ENCODE measurements at places on chromosomes 13 and 19.

DNA sequence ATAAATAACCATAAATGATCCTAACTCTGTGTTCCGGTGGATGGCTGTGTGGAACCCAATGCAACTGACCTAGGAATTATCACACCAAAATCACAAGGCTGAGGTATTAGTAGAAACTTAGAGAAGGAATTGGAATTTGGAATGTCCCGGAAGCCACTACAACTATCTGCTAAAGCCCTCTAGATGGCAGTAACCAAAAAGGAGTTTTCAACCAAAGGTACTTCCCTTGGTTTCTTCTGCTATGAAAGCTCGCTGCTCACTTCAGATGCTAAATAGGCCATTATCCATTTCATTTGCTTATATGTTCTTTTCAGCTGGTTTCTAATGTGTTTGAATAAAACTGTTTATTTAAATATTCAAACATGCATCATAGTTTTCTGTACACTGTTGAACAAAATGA, 1589.1 kb upstream of the SPRY2 start:
- DNase-seq, result no peak

GRCh38 chr13:96089749-96090239, at the start of gene HS6ST3:
Gene HS6ST3 (plus strand): TSS chr13:96090107.
- no peak for DNase-seq

- DNase-seq, result no peak
Measured at GRCh38 chr13:94708031-94708859, 4.1 kb downstream of the SOX21 start.

DNA sequence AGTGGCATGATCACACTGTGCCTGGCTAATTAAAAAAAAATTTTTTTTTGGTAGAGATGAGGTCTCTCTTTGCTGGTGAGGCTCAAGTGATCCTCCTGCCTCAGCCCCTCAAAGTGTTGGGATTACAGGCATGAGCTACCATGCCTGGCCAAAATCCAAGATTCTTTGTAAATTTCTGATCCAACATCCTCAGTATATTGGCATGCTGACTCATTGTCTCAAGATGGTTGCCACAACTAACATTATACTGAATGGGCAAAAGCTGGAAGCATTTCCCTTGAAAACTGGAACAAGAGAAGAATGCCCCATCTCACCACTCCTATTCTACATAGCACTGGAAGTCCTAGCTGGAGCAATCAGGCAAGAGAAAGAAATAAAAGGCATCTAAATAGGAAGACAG, 100.0 kb downstream of the KLF5 start:
- DNase-seq, result no peak

DNA sequence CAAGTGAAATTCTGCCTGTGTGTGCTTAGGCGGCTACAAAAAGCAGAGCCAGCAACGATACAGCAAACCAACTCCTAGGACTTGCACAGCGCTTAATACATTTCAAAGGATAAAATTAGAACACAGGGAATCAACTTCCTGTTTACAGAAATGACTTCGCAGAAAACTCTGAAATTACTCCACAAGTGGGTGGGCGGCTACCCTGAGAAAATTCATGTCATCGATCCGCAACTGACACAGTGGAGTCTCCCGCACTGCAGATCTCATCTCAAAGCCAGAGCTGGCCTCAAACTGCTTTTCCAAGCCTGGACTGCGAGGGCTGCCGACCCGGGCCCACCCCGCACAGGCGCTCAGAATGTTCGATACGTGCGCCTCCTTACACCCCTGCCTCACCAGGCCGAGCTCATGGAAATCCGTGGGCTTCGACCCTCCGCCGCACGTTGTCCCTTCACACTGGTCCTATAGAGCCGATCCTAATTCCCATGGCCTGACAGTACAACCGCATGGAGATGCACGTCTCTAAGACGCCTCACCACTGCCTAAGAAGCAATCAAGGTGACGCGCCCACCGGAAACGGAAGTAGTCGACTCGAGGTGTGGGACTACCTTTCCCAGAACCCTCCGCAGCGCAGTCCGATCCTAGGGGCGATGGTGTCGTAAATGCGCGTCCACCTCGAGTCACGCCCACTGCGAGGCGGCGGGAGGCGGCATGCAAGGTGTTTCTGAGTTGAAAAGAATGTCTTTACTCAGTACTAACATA, at the start of gene ZNF229:
TSS of gene ZNF229 (minus strand) at position 557 of the 759 bp plus-strand sequence. CDS start 5,625 bp downstream, outside the sequence.
- DNase-seq, result peak; percentile 21

Data from activated CD4-positive, CD25-positive, alpha-beta regulatory T cell treated with anti-CD3 and anti-CD28 coated beads, Interleukin-2, amount 50 U/mL, for 16 hours (primary cell).